ENCODE measurements at places on chromosomes 3 and 15. TPM values are rescaled to one million over a fixed set of nuclear protein-coding genes. Genes with fewer than 3 reads are reported as not detected.

GRCh38 chr3:179452176-179452564, 900 bp upstream of the GNB4 start:
- DNase-seq, result no peak

DNA sequence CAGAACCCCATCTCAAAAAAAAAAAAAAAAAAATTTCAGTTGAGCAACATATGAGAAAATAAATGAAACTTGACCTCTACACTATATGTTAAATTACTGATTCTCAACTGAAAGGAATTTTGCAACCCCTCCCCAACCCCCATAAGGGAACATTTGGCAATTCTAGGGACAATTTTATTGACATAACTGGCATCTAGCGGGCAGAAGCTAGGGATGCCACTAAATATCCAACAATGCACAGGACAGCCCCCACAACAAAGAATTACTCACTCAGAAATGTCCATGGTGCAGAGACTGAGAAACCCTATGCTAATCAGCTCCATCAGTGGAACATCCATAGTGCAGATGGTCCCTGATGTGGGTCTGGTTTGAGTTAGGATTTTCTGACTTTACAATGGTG, 58.2 kb upstream of the OXTR start:
- no peak for DNase-seq

Gene NEK10
- polyA plus RNA-seq, result not detected

Gene FHIT
- 3.3 TPM for polyA plus RNA-seq

Gene CDC25A
- polyA plus RNA-seq, result 34.7 TPM

Gene DUOXA2
- not detected for polyA plus RNA-seq

DNA sequence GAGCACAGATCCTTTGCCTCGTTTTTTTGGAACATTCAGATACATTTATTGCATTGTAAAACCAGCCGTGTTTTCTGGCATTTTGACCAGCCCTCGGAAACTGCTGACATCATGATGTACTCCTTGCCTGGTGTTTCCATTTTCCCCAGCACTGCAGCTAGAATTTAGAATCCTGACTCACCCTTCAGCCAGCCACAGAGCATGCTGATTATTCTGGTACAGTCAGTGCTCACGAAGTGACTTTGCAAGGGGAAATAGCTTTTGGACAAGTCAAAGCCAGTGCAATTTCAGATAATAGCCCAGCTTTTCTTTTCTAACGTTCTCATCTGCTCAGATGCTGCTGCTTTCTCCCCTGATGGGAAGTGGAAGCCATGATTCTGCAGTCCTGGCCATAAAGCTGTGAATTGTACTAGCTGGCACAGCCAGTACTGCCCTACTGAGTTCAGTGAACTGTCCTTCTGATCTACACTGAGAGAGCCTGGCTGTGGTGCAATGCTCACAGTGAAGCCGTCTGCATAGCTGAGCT, 12.1 kb upstream of the CNBP start:
- DNase-seq, result no peak

Gene ENTPD3
- polyA plus RNA-seq, result 0.58 TPM

DNA sequence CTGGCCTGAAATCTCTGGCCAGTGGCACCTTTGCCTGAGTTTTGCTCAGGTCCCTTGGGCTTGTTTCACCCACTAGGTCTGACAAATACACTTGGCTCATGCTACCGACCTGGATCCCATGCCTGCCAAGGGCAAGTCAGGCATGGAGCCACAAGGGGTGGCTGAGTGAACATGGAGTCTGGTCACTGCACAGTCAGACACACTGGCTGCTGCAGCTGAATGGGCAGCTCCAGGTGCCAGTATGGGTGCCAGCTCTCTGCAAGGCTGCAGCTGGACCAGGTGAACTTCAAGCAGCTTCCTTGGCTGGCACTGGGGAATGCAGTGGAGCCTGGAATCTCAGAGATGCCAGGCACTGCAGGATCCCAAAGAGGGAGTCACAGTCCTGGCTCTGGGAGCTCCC, 170.3 kb downstream of the NECTIN3 start:
- DNase-seq, result no peak

Gene ABHD17C
- polyA plus RNA-seq, result 0.94 TPM

Gene P2RY13
- polyA plus RNA-seq, result not detected

DNA sequence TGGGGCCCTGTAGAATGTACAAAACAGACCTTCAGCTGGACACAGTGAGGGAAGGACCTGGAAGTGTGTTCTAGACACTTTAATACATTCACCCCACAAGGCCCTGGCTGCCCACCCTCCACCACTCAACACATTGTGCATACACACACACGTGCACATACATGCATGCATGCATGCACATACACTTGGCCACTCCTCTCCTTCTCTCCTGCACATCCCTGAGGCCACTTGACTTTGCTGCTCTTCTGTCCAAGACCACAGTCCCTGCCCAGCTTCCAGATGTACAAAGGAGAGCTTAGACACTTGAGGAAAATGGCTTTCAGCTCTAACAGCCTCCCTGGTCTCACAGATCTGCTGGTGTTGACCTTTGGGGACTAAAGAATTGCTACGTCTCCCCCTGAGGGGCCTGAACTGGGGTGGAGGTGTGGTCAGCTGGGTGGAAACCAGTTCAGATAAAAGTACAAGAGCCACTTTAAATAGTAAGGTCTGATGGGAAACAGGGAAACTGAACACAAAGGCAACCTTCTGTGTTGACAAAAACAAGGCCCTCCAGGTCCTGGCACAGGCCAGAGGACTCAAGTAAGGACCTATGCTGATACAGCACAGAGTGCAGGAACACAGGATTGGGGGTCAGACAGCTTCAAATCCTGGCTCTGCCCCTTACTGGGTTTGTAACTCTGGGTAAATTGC, 24.8 kb upstream of the NOX5 start:
- DNase-seq, result no peak

DNA sequence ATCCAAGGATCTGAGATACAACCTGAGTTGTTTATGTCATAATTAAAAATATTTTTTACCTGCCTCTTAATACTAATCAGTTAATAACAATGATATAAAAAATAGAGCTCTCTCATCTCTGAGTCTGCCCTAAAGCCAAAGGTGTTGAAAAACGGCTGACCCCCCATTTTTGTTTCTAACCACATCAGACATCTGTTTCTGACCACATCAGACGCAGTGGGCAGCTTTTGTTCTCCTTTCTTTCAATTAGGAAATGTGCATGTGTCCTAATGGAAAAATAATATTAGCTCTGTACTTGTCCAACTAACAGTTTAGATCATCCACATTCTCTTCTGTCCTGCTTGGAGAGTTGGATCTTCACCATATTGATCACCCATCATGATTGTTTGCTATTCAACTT, 144.6 kb downstream of the SHOX2 start:
- no peak for DNase-seq
